NCI-H2171 (cell line): ENCODE measurements at places on chromosomes 13 and 19.
A peak's percentile ranks its signal among the peaks of the same experiment; 100 is the strongest.

- no peak for DNase-seq
These were observed 210.4 kb upstream of the ZNF536 start for GRCh38 chr19:30161770-30162169.

DNA sequence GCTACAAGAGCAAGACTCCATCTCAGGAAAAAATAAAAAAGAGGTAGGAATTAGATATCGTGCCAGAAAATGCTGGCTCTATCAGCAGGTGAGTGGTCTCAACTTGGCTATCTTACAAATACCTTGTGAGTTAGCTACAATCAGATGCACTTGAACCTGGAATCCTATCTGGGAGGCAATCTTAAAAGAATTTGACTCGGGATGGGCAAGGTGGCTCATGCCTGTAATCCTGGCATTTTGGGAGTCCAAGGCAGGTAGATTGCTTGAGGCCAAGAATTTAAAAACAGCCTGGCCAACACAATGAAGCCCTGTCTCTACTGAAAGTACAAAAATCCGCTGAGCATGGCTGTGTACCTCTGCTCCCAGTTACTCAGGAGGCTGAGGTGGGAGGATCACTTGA lies 29.4 kb downstream of the NLRP2 start:
- DNase-seq, result no peak

GRCh38 chr19:49374665-49375434 lies 11.2 kb downstream of the DKKL1 start:
- DNase-seq, result no peak

DNA sequence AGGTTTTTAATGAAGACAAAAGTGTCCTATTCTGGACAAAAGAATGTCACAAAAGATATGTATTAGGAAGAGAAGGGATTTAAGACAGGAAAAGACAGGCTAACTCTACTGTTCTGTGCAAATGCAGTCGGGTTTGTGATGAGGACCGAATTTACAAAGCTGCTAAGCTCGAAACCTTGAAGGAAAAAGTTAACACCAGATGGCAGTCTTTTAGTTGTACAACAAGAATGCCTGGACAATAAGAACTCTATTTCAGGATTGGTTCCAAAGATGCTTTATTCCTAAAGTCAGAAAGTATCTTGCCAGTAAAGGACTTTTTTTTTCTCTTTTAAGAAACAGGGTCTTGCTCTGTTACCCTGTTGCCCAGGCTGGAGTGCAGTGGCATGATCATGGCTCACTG lies 51.1 kb downstream of the HS6ST3 start:
- no peak for DNase-seq

DNA sequence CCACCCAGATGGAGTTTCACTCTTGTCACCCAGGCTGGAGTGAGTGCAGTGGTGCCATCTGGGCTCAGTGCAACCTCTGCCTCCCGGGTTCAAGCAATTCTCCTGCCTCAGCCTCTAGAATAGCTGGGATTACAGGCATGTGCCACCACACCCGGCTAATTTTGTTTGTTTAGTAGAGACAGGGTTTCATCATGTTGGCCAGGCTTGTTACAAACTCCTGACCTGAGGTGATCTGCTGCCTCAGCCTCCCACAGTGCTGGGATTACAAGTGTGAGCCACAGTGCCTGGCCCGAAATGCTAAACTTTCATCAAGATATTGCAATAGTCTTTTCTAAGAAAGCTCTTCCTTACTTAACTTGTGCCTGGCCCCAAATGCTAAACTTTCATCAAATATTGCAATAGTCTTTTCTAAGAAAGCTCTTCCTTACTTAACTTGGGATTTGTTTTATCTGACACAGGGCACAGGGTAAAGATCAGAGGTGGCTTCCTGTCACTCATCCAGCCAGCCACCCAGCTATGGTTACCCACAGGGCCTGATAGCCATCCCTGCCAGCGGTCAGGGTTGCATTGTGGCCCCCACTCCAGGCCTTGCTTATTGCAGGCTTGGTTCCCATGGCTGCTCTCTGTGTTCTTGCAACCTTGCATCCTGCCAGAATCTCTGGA lies 352.3 kb upstream of the TMTC4 start:
- no peak for DNase-seq

DNA sequence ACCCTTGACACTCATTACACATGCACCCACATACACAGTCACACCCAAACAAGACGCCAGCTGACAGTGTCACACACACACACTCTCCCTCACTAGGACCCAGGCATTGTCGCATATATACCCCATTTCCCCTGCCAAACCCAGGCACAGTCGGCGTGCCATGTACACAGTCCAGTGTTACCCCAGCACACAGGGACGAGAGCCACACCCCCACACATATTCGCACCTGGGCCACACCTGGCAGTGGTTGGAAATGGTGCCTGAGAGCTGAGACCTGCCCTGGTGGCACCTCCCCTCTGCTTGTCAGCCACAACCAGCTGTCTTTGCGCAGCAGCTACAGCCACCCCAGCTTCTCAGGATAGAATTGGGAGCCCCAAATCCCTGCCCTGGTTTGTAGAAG lies 9.0 kb downstream of the NFIX start:
- no peak for DNase-seq

DNA sequence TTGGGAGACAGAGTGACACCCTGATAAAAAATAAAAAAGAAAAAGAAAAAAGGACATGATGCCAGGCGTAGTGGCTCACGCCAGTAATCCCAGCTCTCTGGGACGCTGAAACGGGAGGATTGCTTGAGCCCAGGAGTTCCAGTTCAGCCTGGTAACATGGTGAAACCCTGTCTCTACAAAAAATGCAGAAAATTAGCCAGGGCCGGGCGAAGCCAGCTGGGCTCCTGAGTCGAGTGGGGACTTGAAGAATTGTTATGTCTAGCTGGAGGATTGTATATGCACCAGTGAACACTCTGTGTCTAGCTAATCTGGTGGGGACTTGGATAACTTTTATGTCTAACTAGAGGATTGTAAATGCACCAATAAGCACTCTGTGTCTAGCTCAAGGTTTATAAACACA lies 32.3 kb downstream of the TMPRSS9 start:
- DNase-seq, result no peak

DNA sequence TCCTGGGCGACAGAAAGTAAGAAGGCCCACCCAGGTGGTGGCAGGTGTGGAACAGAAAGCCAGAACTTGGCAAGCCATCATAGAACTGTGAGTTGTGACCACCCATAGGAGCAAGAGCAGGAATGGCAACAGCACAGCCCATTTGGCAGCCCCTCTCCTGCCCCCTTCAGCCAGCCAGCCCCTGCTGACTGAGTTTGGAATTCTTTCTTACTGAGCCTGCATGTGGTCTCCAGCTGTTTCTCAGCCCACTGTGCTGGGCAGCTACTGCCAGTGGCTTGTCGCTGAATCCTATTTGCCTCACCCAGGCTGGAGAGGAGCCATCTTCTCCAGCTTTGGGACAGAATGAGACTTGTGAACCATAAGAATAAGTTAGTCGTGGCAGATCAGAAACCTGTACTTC lies 28.3 kb downstream of the CNMD start:
- DNase-seq, result no peak

DNA sequence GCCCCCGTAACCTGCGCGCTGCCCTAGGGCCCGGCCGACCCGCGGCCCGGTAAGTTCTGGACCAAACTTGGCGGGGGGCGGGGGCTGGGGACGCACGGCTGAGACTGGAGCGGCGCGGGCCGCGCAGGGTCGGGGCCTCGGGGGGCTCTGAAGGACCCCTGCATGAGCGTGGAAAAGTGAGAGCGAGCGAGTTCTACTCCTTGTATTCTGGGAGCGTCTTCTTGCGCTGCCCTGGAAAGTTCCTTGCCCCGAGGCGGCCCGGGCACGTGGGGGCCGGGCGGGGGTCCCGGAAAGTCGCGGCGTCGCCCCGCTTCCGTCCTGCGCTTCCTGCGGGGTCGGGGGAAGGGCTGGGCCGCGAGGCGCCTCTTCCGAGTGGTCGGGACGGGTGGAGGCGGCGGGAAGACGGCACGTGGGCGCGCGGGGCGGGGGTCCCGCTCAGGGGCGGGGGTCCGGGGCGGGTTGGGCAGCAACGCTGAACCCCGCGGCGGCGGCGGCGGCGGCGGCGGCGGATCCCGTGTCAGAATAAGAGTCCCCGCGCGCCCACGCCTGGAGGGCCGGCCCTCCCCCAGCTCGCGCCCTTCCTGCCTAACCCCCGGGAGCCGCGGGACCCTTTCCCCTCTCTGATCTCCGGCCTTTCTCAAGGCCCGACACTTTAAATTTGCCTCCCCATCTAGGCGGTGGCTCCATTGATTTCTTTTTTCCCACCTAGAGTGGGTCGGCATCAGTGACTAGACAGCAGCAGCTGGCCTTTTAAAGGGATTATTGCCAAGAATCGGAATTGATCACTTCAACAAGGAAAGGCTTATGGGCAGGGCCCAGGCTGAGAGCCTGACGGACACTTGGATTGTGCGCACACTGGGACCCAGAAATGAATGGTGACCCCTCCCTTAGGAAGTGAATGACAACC lies 749 bp downstream of the GATAD2A start:
- peak; percentile 37 for DNase-seq

GRCh38 chr13:36918246-36919131 lies 1.5 kb downstream of the SMAD9 start:
- DNase-seq, result peak; percentile 5

GRCh38 chr19:47093841-47094240 lies 19.7 kb downstream of the ZC3H4 start:
- no peak for DNase-seq

- DNase-seq, result no peak
These were observed 258.2 kb upstream of the EDNRB start for GRCh38 chr13:78176880-78177279.

- peak; percentile 30 for DNase-seq
These were observed 26.5 kb downstream of the MAN2B1 start for GRCh38 chr19:12639901-12640613.

- DNase-seq, result no peak
These were observed 3.8 kb upstream of the ZNF233 start for GRCh38 chr19:44255705-44256411.

- no peak for DNase-seq
These were observed 23.0 kb downstream of the FAM216B start for GRCh38 chr13:42804244-42804874.

- DNase-seq, result no peak
These were observed 441.5 kb downstream of the DIAPH3 start for GRCh38 chr13:59721926-59722910.

DNA sequence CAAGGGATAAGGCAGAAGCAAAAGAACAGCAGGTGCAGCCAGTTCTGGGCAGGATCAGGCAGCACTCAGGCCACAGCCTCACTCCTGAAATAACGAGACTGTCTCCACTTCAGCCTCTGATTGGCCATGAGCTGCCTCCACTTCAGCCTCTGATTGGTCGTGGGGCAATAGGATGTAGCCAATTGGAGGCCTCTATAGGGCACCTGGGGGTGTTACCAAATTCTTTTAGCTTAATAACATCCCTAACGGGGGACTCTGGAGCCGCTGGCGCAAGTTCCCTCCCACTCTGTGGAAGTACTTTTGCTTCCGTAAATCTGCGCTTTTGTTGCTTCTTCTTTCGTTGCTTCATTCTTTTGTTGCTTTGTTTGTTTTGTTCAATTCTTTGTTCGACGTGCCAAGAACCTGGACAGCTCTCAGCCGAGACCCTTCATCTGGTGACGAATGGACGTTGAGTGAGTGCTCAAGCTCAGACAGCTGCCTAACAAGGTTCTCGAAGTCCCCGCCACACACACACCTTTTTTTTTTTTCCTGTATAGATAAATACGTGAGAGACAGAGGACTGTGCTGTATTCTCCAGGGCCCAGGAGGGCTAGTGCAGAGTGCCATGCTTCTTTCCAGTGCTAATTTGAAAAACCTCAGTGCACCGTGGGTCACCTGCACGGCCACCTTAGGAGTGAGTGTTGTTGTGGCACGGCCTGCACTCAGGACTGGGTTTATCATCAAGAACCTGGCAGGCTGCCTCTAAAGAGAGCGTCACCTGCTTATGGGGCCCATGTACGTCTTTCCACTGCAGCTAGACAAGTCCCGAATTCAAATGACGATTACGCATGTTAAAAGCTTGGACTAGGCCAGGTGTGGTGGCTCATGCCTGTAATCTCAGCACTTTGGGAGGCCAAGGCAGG lies 32.0 kb upstream of the TUBGCP3 start:
- DNase-seq, result peak; percentile 72

DNA sequence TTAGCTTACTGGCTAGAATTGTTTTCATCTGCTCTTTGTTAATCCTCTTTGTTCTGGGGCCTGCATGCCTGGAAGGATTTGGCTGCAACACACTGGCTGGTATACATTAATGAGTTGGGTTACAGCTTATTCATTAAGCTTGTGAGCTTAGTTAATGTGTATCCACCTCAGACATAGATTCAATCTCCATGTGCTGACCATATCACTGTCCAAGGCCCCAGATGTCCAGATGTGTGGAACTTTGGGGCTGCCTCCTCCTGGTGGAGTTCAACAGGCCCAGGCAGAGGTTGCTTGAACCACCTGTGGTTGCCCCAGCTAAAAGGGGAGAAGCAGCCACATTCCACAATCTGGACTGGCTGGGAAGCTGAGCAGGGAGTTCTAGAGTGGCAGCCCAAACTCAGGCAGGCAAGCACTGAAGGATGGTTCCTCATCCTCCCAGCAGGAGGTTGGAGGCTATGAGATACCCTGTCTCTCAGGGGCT lies 5.4 kb downstream of the DIAPH3 start:
- DNase-seq, result no peak

DNA sequence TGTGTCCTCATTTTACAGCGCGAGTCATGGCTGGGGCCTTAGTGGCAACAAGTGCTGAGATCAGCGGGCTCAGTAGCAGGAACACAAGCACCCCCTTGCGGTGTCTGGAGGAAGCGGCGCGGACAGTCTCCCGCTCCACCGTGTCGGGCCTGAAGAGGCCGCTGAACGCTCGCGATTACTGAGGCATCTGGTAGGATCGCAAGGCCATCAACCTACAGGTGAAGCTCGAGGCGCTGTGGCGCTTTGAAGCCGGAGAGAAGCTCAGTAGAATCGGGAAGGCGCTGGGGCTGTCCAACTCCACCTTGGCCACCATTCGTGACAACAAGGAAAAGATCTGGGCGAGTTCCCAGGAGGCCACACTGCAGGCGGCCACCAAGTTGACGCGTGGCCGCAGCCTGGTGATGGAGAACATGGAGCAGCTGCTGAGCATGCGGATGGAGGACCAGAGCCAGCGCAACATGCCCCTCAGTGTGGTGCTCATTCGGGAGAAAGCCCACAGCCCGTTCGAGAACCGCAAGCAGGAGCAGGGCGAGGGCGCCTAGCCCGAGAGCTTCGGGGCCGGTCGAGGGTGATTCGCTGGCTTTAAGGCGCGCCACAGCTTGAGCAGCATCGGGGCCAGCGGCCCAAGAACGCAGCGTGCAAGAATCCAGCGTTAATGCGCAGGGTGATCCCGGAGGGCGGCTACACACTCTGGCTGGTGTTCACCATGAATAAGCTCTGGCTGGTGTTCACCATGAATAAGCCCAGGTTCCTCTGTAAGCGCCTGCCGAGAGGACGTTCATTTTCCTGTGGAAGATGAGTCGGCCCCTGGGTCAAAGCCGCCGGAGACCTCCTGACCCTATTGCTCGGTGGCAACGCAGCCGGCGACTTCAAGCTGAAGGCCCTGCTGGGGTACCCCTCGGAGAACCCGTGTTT lies 8.3 kb upstream of the MZF1 start:
- DNase-seq, result no peak

DNA sequence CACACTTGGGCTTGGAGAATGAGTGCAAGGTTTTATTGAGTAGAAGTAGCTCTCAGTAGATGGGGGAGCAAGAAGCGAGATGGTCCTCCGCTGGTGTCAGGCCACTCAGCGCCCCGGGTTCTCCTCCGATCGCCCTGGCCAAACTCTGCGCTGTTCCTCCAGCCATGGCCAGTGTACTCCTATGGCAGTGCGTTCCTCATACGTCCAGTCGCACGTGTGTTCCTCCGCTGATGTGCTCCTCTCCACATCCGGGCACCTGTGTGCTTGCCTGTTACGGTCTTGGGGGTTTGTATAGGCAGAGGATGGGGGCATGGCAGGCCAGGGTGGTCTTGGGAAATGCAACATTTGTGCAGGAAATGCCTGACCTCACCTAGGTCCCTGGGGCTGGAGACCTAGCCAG lies 1899.4 kb downstream of the PCDH9 start:
- DNase-seq, result no peak
